Stimulated activated CD8-positive, alpha-beta memory T cell treated with anti-CD3 and anti-CD28 coated beads, Interleukin-15, amount 100 ng/mL, for 4 hours (primary cell): ENCODE measurements at places on chromosomes 7 and 10.

DNA sequence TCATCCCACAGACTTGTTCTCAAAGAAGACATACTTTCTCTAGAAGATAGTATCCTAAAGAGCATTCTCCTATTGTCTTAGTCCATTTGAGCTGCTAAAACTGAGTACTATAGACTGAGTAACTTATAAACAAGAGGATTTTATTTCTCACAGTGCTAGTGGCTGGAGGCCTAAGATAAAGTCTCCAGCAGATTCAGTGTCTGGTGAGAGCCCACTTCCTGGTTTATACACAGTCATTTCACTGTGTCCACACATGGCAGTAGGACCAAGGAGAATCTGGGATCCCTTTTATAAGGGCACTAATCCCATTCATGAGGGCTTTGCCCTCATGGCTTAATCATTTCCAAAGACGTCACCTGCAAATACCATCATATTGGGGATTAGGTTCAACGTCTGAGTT is 68.7 kb downstream of the LRRC17 start:
- no peak for DNase-seq

- DNase-seq = no peak
Measured at GRCh38 chr10:114811862-114812261, 9.7 kb upstream of the FHIP2A start.

GRCh38 chr7:141709749-141710148 is 1.6 kb downstream of the WEE2 start:
- DNase-seq = no peak

GRCh38 chr10:133528296-133528844 is 1.2 kb downstream of the CYP2E1 start:
- no peak for DNase-seq

GRCh38 chr7:102321351-102322201 is 34.7 kb downstream of the SPDYE6 start:
- no peak for DNase-seq

DNA sequence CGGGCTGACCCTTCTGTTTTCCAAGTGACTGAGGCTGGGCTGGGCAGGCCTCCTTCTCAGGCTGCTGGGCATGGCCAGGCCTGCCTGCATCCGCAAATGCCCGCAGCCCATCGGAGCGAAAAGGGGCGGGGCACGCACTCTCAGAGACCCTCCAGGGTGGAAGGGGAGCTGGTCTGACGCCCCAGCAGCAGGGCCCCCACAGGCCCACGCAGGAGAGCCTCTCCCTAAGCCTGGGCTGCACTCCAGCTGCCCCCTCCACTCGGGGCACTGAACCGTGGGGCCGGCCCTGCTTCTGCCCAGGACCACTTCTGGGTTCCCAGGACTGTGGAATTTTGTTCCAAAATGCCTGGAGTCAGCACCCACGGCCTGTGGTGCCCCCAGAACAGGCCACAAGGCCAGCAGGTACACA is 9.3 kb downstream of the ADAP1 start:
- no peak for DNase-seq

GRCh38 chr7:79287981-79288380 is 165.5 kb downstream of the MAGI2 start:
- no peak for DNase-seq

DNA sequence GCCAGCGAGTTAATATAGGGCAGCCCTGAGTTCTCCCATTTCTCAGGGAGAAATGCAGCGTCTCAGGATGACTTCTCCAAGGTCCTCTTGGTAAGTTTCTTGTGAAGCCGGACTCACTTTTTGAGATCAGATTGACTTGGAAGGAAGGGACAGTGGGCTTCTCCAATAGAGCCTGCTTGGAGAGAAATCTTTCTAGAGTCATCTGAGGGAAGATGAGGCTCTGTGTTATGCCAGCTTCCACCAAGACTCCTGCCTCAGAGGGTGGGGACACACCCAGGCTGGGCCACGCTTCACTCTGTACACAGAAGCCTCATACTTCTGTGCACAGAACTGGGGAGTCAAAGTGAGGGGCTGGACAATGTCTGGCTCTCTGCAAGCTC is 5.6 kb downstream of the C10orf105 start:
- DNase-seq = no peak

- DNase-seq = no peak
Measured at GRCh38 chr7:55247428-55247827, 117.7 kb upstream of the LANCL2 start.

GRCh38 chr10:50152792-50153272 is 85.1 kb downstream of the WASHC2A start:
- no peak for DNase-seq

DNA sequence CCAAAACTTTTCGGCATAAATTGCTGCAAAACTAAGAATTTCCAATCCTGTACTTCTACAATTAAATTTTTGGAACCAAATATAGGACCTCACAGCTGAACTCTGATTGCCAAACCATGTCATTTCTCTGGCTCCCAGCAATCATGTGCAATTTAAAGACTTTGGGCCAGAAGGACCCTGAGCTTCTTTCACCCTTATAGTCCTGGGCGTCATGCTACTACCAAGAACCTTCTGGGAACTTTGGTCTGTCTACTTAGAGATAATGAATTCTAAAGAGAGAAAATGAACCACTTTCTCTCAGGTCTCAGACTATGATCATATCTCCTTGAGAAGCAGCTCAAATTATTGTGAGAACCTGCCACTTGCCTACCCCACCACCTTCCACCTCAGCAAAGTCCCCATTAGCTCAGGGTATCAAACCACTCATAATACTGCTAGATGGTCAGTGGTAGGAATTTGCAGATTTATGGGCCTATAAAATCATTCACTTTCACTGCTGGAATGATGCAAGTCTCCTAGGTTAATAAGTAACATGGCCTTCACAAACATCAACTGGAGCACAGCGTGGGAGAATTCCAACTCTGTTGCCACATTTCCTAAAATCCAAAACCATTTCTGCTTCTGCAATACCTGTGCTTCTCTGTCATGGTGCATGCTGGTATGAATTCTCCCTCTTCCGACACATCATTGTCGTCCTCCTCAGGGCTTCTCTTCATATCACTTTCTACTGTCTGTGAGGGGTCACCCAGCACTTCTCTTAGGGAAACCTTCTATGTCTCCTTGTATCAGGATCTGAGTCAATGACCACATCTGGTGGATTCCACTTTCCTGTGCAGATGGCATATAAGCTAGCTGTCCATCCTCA is 6.6 kb upstream of the WDR91 start:
- no peak for DNase-seq

GRCh38 chr10:35794703-35795102 is 152.6 kb upstream of the FZD8 start:
- DNase-seq = no peak

GRCh38 chr7:70134029-70134770 is 535.9 kb downstream of the AUTS2 start:
- no peak for DNase-seq

GRCh38 chr7:134029743-134030142 is 97.4 kb upstream of the LRGUK start:
- DNase-seq = no peak

GRCh38 chr10:97752956-97753355 is 16.0 kb downstream of the ZFYVE27 start:
- no peak for DNase-seq

- DNase-seq = no peak
Measured at GRCh38 chr7:157122800-157123495, 15.8 kb upstream of the UBE3C start.

- no peak for DNase-seq
Measured at GRCh38 chr7:117210397-117210796, 112.5 kb downstream of the WNT2 start.

- DNase-seq = no peak
Measured at GRCh38 chr7:1049801-1050200, 5.5 kb downstream of the GPR146 start.

GRCh38 chr10:48184224-48184623 is 90.3 kb downstream of the FRMPD2 start:
- no peak for DNase-seq

- no peak for DNase-seq
Measured at GRCh38 chr10:23069019-23069815, 26.2 kb upstream of the MSRB2 start.

DNA sequence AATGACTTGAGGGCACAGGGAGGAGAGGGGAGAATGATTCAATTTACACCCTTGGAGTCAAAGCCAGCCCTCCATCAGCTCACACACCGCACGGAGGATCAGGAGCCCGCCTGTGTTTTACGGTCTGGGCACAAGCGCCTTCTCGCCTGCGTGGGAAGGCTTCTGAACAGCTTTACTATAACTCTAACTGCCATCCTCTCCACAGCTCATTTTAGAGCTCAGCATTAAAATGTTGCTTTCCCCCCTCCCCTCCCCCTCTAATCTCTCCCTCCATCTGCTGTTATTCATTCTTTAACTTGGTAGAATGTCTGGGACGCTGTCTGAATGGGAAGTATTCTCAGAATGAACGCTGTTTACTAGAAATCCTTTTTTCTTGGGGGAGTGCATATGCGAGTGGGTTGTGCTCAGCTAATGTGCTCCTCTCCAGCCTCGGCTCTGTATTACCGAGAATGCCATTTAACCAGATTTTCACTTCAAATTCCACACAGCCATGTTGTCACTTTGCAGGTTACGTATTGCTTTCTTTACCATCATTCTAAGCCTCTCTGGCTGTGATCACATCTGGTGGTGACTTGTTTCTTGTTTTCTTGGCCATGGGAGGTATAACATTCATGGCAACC is 140.1 kb downstream of the GFRA1 start:
- no peak for DNase-seq

DNA sequence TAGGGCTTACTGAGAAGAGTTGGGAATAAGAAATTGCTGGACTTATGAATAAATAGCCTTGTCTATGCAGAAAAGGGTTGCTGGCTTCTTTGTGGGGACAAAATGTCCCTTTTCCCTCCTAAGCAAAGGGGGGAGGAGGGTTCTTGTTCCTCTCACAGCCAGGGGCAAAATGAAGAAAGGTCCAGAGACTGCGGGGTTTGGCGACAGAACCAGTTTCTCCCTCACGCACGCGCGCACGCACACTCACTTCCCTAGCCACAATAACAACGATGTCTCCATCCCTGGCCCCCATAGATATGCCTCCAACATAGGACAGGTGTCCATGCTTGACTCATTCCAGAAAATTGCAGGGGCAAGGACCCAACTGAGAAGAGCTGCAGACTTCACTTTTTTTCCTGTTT is 3.3 kb downstream of the ZMIZ1 start:
- no peak for DNase-seq

- no peak for DNase-seq
Measured at GRCh38 chr10:128471151-128471550, 344.9 kb upstream of the MKI67 start.

GRCh38 chr7:115410434-115410820 is 488.5 kb downstream of the MDFIC start:
- no peak for DNase-seq

GRCh38 chr10:88879534-88880281 is at the start of gene STAMBPL1:
STAMBPL1 (plus strand) TSS chr10:88880245; CDS start chr10:88901709, 21,464 bp downstream.
- DNase-seq = peak; percentile 46

- no peak for DNase-seq
Measured at GRCh38 chr10:117946525-117947070, 100.1 kb downstream of the RAB11FIP2 start.

GRCh38 chr7:129295015-129295423 is 70.2 kb downstream of the AHCYL2 start:
- DNase-seq = no peak

DNA sequence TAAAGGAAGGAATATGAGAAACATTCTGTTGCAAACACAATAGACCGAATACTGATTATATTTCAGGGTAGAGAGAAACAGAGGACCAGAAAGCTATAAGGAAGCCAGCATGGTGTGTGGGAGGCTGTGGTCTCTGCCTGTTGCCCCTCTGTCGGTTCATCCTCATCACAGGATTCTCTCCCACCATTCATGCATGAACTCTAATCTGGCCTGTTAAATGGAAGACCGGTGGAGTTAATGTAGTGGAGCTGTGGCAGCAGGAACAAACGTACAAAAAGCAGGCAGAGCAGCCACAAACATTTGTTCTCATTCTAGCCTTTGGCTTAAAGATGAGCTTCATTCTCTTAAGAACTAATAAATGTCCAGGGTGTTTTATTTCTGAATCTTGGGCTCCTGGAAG is 902.4 kb downstream of the LRMDA start:
- DNase-seq = no peak

- DNase-seq = no peak
Measured at GRCh38 chr7:77727936-77728701, 31.9 kb downstream of the RSBN1L start.

GRCh38 chr10:14545827-14546226 is 215.1 kb upstream of the FRMD4A start:
- no peak for DNase-seq

DNA sequence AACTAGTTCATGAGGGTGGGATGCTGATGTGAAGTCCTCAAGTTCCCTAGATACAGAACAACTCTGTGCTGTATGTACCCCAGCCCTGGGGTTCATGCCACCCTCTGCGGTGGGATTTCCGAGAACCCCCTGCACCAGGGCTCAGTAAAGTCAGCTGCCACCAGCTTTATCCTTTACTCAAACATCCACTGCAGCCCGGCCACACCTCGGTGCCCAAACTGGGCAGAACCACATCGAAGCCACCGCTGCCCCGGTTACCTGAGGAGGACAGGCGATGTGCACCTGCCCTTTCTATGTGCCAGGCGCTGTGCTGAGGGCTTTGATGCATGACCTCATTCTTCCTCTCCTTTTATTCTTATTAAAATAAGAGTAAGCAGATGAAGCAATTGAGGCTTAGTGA is 9.9 kb upstream of the CALML5 start:
- DNase-seq = no peak

DNA sequence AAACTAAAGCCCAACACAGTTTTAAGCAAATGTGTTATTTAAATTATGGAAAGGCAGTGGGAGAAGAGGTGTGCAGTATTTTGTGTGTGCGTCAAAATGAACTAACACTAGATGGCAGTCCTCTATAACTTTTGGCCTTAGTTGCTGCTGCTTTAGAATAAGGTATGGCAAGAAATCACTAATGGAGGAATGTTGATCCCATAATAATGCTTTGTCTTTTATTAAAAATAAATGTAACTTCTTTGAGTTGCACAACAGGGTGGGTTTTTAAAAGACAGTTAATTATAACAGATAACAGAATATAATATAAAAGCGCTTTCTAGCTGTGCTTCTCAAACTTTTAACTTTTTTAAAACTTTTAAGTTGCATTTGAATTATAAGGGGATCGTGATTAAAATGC is 56.4 kb downstream of the BBS9 start:
- no peak for DNase-seq

DNA sequence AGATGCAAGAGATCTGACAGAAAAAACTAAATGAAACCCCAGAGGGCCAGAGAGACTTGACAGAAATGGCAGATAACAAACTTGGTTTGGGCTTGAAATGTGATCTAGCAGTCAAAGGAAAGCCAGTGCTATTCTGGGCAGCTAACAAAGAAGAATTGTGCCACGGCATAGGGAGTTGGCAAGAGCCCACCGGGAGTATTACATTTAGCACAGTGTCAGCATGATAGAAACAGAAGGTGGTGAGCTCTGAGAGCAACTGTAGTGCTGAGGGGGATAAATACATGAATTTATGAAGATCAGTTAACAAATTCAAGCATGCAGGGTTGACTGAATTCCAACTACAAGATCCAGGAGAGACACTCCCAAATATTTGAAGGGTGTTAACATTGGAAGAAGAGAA is 91.1 kb downstream of the AHCYL2 start:
- DNase-seq = no peak
